ENCODE measurements at places on chromosomes 13 and 19.

GRCh38 chr19:801030-801860, 4.0 kb downstream of the PTBP1 start:
- no peak for DNase-seq

- no peak for DNase-seq
Measured at GRCh38 chr13:27978301-27978968, 9.3 kb upstream of the CDX2 start.

DNA sequence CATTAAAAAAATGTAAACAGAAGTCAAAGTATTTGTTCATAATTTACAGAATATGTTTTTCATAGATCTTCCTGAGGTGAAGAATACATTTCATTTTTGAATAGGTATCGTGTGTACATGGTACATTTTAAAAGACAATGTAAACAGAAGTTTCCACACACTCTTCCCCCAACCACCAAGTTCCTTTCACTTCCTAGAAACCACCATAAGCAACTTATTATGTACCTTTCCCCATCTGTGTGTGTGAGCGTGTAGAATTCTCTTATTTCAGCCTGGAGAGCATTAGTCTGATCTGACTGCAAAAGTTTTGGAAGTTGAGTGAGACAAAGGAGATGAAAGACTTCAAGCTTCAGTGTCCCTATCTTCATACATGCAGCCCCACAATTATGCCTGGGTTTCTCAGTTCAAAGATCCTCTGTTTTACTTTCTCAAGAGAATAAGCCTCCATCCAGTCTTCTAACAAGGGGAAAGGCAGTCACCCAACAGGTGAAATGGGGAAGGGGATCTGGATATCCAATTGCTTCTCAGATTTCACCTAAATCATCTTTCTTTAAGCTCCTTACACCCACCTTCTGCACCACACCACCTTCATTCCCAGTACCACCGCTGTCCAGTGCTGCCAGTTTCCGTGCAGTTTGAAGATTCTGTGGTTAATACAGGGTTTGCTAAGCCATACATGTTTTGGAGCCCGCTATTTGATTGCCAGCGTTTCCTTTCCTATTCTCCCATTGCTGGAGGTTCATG, 2.1 kb downstream of the TEX30 start:
- DNase-seq = no peak

DNA sequence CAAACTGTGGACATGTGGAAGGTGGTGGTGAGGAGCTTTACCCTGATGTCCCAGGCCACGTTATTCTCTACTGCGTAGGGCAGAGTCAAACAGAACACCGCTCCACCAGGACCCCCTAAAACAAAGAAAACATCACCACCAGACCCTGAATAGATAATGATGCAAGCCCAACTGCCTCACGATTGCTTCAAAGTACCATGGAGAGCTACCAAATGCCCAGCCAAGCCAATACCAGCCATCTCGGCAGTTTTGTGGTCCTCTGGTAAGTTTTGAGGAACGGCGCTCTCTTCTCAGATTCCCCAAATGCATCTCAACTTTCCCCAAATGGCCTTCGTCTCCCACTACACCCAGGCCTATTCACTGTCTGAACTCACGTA, 5.6 kb downstream of the RANBP3 start:
- no peak for DNase-seq

GRCh38 chr19:1942934-1943555, 2.1 kb downstream of the CSNK1G2 start:
- no peak for DNase-seq

GRCh38 chr13:97979051-97979450, 25.6 kb downstream of the IPO5 start:
- DNase-seq = no peak

GRCh38 chr19:13023656-13024055, 28.4 kb downstream of the NFIX start:
- no peak for DNase-seq

DNA sequence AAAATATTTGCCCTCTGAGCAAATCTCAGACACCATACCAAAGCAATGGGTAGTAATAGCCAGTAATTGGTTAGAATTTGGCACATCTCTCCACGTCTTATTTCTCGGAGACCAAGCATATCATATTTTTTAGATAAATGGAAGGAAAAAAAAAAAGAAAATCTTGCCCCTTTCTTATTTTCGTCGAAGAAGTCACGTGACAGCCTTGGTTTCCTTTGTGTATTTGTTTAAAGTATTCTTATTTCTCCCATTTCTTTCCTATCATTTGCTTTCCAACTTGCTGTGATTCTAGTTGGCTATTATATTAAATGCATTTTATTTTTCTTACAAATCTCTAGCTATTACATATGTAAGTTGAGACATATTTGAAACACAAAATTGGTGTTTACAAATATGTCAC, 2155.9 kb downstream of the PCDH9 start:
- DNase-seq = no peak

DNA sequence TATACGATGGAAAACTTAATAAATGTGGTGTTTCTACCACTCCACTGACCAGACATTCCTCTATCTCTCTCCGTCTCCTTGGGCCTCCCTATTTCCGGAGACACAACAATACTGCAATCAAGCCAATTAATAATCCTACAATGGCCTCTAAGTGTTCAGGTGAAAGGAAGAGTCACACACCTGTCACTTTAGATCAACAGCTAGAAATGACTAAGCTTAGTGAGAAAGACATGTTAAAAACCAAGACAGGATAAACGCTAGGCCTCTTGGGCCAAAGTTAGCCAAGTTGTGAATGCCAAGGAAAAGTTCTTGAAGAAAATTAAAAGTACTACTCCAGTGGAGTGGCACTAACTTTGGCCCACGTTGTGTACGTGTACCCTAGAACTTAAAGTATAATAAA, 22.5 kb downstream of the ZDHHC20 start:
- no peak for DNase-seq

- peak; percentile 57 for DNase-seq
Measured at GRCh38 chr19:4597975-4598671, 38.6 kb upstream of the SEMA6B start.

DNA sequence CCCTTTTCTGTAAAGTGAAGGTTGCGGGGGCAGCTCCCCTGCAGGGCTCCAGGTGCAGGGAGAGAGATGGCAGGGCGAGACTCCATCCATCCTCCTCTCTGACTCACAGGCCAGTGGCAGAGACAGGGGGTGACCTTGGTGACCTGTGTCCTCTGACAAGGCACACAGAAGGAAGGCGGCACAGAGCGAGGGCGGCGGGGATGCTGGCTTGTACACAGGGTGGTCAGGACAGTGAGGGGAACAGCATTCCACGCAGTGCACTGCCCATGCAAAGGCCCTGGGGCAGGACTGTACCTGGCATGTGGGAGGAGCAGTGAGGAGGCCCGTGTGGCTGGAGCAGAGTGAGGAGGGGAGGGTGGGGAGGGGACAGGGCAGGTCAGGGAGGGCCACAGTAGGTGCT, 7.7 kb downstream of the NDUFA11 start:
- DNase-seq = no peak

GRCh38 chr13:27621116-27621365, 651 bp upstream of the POLR1D start:
- no peak for DNase-seq

DNA sequence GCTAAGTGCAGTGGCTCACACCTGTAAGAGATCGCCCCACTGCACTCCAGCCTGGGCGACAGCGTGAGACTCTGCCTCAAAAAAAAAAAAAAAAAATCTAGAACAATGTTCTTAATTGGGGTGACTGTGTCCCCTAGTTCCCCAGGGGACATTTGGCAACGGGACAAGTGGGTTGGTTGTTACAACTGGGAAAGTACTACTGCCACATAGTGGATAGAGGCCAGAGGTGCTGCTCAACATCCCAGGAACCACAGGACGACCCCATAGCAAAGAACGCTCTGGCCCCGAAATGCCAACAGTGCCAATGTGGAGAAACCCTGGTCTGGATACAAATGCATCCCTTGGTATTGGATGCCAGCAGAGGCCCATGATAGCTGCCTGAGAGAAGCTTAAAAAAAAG, 11.8 kb downstream of the NLRP12 start:
- no peak for DNase-seq

- DNase-seq = no peak
Measured at GRCh38 chr13:51478418-51479198, 25.8 kb upstream of the INTS6 start.

GRCh38 chr13:50509771-50510441, 333.6 kb downstream of the DLEU7 start:
- no peak for DNase-seq

DNA sequence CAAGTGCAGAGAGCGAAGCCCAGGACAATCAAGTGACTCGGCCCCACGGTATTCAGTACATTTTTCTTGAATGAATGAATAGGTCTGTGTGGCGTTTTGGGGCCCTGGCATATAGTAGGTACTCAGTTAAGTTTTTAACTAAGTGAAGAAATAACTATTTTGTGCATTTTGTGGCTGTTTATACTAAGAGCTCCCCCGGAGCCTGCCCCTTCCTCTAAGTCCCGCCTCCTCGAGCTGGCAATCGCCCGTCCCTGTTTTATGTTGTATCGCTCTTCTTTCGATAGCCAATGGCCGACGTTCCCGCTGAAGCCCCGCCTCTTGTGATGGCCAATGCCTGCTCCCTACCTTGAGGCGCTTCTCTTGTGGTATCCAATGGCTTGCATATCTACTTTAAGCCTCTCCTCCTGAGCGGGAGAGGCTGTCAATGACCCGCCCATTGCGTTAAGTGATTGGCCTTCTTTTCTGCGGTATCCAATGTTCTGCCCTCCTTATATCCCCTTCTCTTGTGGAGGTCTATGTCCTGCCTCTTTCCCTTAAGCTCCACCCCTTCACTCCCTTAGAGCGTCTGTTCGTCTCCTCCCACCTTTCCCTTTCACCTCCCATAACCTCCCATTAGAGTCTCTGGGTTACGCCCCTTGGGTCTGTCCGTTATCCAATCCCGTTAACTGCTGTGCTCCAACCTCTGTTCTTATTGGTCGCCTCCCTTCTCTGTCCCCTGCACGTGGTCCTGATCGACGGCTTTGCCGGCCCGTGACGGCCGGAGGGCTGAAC, 509 bp upstream of the HDGFL2 start:
- DNase-seq = peak; percentile 100

- DNase-seq = no peak
Measured at GRCh38 chr13:20353973-20354372, 121.9 kb upstream of the GJB6 start.

GRCh38 chr19:54561840-54562239, 11.8 kb upstream of the LILRA2 start:
- no peak for DNase-seq

- DNase-seq = no peak
Measured at GRCh38 chr13:45598597-45598996, 16.9 kb downstream of the ERICH6B start.

- no peak for DNase-seq
Measured at GRCh38 chr19:8561075-8561764, 16.0 kb downstream of the MYO1F start.

DNA sequence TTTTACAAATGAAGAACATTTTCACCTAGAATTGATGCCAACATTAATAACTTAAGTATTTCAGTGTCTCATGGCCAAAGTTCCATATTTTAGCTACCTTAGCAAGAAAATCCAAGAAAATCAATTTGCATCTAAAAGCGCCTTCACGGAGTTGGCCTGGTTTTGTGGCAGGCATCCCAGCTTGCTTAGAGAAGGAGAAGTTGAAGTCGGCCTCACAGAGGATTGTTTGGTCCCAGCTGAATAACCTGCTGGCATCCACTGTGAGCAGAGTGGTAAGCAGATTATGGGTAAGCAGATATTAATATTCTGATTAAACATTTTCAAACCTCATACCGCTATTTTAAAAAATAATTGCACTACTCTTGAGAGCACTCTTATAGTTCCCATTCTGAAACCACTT, 62.3 kb upstream of the STARD13 start:
- no peak for DNase-seq

GRCh38 chr19:16032509-16033135, 43.7 kb upstream of the TPM4 start:
- DNase-seq = no peak

DNA sequence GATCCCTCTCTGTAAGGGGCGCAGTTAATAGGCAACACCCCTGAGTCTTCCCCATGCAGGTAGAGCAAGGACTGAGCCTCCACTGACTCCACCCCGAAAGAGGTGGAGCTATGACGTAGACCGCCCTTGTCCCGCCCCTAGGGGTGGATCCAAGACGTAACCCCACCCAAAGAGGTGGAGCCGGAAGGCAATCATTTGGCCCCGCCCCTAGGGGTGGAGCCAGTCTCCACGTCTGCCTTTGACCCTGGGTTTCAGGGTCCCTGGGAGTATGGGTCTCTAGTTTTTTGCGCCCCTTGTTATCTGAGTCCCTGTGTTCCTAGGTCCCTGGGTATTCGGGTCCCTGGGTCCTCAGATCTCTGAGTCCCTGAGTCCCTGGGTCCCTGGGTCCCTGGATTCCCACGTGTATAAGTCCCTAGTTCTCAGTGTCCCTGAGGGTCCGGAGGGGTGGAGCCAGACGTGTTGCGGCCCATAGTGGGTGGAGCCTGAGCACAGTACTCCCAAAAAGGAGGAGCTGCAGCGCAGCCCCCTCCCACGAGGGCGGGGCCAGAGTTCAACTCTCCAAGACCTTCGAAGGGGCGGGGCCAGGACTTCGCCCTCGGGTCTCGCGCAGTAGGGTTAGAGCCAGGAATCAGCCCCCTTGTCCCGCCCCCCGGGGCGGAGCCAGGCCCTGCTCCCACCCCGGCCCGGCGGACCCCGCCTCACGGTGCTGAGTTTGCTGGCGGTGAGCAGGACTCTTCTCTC, 5.3 kb downstream of the DENND1C start:
- peak; percentile 44 for DNase-seq

DNA sequence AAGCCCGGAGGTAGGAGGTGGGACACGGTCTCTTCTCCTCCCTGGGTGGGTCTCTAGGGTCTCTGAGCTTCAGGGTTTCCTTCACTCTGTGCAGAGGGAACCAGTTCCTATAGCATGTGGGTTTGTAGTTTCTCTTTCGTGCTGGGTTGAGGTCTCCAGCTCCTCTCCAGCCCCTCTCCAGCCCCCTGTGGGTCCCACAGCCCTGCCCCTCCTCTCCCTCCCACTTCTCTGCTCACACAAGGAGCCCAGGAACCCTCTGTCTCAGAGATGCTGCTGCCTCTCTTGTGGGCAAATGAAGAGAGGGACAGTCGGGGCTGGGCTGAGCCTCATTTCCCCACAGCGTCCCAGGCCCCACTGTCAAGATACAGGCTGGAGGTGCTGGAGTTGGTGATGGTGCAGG, 1.4 kb downstream of the SIGLEC7 start:
- DNase-seq = no peak

DNA sequence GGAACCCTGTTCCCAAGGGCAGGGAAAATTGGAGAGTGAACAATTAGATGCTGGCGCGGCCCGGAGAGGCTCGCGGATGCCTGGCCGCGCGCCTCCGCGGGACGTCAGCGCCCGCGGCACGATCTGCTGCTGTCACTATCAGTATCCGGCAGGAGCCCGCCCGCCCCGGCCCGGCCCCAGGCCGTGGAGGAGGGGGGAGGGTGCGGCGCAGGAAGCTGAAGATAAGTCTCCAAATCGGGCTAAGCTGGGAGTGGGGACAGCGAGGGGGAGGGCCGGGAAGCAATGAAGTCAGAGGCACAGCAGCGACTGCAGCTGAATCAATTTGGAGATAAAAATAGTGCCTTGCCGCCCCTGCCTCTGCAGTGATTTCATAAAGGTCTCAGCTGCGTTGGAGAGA, 441.5 kb upstream of the KLF12 start:
- peak; percentile 7 for DNase-seq

Measured in CD4-positive, alpha-beta T cell treated with Interferon gamma for 1 hour (primary cell).